ENCODE measurements at places on chromosomes 2 and 18. TPM values are rescaled to one million over a fixed set of nuclear protein-coding genes. Genes with fewer than 3 reads are reported as not detected.

- DNase-seq: no peak
These were observed 205.0 kb upstream of the ZNF521 start for GRCh38 chr18:25557011-25557410.

The TMEM169 gene
- total RNA-seq: 0.15 TPM

GRCh38 chr2:162838136-162838497, 450 bp downstream of the KCNH7 start:
- DNase-seq: no peak

- no peak for DNase-seq
These were observed 43.0 kb downstream of the MC2R start for GRCh38 chr18:13872373-13872772.

- DNase-seq: no peak
These were observed 944.0 kb downstream of the DPP10 start for GRCh38 chr2:115386465-115386864.

GRCh38 chr18:32201948-32202672, 12.3 kb downstream of the MEP1B start:
- DNase-seq: no peak

All from left ventricle myocardium superior (tissue), 1 donor.